Naive B cell (primary cell): ENCODE measurements at places on chromosomes 5 and 9.
A peak's percentile ranks its signal among the peaks of the same experiment; 100 is the strongest.

DNA sequence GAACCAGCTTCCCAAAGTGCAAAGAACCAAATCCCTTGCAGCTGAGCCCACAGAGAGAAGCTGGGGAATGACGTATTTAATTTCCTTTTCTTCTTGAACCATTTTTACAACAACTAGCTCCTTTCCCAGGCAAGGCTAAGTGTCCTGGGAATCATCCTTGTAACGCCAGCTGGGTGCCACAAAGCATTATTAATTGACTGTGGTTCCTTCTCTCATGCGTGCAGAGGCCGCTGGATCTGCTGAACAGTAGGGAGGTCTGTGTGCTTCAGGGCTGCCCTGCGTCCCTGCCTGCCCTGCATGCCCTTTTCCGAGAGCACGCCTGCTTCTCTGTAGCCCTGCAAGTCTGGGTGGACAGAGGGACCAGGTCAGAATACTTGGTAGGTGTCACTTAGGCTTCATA lies 124.1 kb upstream of the OTULINL start:
- DNase-seq, result no peak
- peaks cover under 1% of the 10 kb centered on the region for H3K4me1 ChIP-seq
- peaks cover 14% of the 10 kb centered on the region for H3K36me3 ChIP-seq
- H3K27me3 ChIP-seq, result no peaks in the 10 kb centered on the region
- H3K4me3 ChIP-seq, result no peak overlapping the region
- H3K27ac ChIP-seq, result no peak overlapping the region

DNA sequence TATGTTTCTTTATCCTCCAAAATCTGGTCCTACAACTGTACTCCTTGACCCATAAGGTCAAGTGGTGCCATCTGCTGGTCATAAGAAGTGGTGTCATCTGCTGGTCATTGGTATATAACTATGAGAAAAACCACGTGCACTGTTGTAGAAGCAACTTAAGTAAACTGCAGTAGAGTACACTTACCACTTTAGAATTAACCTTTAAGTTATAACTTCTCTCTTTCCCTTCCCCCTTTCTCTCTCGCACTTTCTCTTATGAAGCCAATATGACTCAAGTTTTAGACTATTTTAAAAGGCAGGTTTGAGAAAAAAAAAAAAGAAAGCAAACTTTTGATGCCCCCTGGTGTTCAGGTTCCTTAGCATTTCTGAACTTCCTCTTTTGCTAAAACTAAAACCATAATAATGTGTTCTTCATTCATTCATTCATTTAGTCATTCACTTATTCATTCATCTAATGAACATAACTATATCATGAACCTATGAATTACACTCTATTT lies 12.8 kb upstream of the MTAP start:
- peak overlapping the region; percentile 10 for H3K4me3 ChIP-seq
- H3K27ac ChIP-seq, result no peak overlapping the region
- H3K4me1 ChIP-seq, result peaks cover 4% of the 10 kb centered on the region

DNA sequence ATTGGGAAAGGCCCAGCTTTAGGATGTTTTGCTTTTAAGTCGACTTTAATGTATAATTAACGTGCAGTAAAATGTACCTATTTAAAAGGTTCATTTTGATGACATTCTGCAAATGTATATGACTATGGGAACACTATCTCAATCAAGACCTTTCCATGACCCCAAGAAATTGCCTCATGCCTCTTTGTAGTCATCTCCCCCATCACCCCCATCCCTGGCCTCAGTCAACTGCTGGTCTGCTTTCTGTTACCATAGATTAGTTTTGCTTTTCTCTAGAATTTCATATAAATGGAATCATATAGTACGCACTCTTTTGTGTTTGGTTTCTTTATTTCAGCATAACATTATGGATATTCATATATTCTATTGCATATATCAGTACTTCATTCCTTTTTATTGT lies 80.7 kb upstream of the C9orf72 start:
- H3K36me3 ChIP-seq, result no peaks in the 10 kb centered on the region
- no peak overlapping the region for H3K27ac ChIP-seq
- no peaks in the 10 kb centered on the region for H3K4me1 ChIP-seq
- H3K27me3 ChIP-seq, result no peaks in the 10 kb centered on the region
- DNase-seq, result no peak

DNA sequence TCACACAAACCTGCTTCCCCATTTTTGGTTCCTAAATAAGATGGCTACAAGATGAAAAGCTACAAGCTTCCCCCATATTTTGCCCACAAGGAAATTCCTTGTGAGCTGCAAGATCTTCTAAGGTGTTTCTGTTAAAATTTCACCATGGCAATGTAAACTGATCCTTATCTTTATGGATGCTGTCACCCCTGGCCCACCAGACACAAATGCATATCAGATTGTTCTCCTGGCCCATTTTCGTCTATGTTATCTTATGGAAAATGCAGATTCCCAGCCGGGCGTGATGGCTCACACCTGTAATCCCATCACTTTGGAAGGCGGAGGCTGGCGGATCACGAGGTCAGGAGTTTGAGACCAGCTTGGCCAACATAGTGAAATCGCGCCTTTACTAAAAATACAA lies 65.1 kb upstream of the IL6ST start:
- no peak overlapping the region for H3K27ac ChIP-seq
- DNase-seq, result no peak
- no peaks in the 10 kb centered on the region for H3K36me3 ChIP-seq

- H3K27ac ChIP-seq, result no peak overlapping the region
- no peak for DNase-seq
- peaks cover 27% of the 10 kb centered on the region for H3K27me3 ChIP-seq
- no peaks in the 10 kb centered on the region for H3K36me3 ChIP-seq
Observed at GRCh38 chr9:113648048-113648447, 184.5 kb downstream of the RGS3 start.

DNA sequence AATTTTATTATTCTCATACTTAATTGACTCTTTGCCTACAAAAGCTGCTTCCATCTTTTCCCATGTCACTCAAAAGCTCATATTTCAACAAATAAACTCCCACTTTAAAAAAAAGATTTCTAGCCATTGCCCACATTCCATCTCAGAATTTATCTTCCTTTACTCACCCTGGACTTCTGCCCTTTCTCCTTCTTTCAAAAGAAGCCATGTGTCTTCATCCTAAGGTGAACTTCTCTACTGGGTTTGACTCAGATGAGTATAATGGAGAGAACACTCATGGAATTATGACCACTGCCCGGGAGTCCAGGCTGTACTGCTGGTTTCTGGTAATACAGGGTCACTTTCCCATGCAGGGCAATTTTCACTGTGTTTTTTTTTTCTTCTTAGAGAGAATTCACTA lies 548.5 kb upstream of the ZNF462 start:
- no peak for DNase-seq
- no peaks in the 10 kb centered on the region for H3K36me3 ChIP-seq
- H3K27me3 ChIP-seq, result no peaks in the 10 kb centered on the region

DNA sequence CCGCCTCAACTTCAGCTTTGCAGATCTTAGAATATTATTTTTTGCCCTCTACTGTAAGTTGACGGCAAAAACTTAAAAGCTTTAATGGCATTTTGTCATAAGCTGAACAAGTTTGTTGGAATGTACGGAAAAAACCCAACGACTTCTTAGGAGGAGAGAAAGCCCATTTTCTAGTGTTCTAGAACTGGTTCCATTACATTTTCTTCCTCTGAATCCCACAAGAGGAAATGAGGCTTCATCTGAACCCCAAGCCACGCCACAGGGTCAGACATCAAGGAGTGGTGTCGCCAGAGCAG lies 113.7 kb downstream of the LHFPL2 start:
- H3K36me3 ChIP-seq, result no peaks in the 10 kb centered on the region
- H3K27me3 ChIP-seq, result no peaks in the 10 kb centered on the region
- no peak overlapping the region for H3K4me3 ChIP-seq

DNA sequence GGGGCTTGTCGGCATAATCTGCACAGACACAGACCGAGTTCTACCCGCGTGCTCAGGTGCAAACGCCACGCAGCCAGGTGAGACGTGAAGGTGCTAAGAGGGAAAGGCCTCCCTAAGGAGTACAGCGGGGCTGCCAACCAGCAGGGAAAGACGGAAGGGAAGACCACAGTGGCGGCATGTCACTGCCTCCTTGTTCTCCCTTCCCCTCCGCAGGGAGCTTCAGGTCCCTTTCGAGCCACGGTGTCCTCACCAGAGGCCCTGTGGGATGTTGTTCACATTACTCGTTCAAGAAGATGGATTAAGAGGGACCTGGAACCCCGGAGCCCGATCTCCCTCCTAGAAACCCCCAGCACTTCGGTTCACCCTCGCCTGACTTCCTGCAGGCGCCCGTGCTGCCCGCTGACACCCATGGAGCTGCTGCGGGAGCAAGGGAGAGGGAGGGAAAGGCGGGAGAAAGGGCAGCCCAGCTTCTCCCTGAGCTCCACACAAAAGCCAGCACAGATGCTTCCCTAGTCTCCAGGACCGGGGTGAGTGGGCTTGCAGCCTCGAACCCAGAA lies 686 bp downstream of the BRD9 start:
- peaks cover 10% of the 10 kb centered on the region for H3K4me1 ChIP-seq
- H3K27ac ChIP-seq, result peak overlapping the region; percentile 96
- H3K27me3 ChIP-seq, result no peaks in the 10 kb centered on the region
- DNase-seq, result no peak
- H3K4me3 ChIP-seq, result peak overlapping the region; percentile 81
